ENCODE measurements at places on chromosomes 7 and 10.

GRCh38 chr10:133350950-133351329, 3.8 kb downstream of the PRAP1 start:
- DNase-seq = no peak

DNA sequence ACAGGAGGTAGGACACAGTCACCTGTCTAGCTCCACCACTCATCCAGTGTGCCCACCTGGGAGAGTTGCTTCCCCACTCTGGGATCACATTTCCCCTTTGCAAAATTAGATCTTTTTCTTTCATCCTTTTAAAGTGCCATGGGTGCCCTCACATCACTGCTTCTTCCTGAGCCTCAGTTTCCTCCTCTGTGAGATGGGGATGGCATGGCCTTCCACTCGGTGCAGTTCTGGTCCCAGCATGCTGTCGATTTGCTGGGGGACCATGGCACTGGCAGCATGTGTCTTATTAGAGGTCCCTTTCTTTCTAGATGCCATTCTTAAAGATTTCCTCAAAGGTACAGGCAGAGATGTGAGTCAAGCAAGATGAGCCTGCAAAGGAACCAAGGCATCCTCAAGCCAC, 158.3 kb upstream of the ZMIZ1 start:
- no peak for DNase-seq

GRCh38 chr10:103691267-103691666, 164.1 kb downstream of the SH3PXD2A start:
- DNase-seq = no peak

- no peak for DNase-seq
These were observed 205.4 kb downstream of the IMMP2L start for GRCh38 chr7:111356941-111357340.

DNA sequence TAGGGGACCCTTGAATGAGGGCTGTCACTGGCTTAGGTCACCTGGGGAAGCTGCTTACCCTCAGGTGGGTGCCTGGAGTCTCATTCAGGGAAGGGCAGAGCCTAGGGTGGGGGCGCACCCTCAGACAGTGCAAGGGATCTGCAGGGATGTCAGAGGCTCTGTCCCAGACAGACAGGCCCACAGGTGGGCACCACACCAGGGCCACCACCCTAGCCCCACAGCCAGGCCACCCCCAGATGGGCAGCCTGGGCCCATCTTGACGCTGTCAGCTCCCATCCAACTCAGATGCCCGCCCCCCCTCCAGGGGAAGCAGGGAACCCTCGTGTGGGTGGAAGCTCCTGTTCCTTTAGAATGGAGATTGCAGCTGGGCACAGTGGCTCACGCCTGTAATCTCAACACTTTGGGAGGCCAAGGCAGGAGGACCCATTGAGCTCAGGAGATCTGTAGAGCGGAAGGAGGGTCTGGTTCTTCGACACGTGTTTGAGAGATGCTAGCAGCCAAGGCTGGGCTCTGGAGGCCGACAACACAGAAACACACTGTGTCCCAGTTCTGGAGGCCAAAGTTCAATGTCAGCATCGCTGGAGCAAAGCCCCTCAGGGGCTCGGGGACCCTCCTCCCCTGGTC, 58.5 kb upstream of the DNAJB6 start:
- no peak for DNase-seq

- no peak for DNase-seq
These were observed 56.5 kb downstream of the AFAP1L2 start for GRCh38 chr10:114347791-114348190.

- no peak for DNase-seq
These were observed 50.8 kb upstream of the ECHDC3 start for GRCh38 chr10:11691319-11691755.

DNA sequence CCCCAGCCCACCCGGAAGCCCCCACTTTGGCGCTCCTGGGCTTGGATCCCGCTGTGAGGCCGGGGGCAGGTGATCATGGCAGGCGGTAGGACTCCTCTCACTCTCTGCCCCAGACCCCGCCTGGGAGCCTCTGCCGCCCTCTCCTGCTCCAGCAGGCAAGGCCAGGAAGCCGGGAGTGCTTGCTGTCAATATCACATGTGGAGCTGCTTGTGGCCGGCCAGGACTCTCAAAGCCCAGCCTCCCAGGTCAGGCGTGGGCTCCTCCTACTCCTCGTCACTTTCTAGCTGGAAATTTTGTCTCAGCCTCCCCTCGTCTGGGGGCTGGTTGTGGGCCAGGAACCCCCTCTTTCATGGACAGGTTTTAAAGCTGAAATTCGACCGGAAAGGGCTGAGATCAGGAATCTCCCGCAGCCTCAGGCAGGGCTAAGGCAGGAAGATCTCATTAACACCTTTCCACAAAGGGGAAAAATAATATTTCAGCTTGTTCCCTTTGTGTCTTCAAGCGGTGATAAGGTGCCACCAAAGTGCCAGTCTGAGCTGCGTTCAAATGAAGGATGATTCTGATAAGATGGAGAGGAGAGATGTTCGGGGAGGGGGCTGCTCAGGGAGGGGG, 273.6 kb upstream of the PODXL start:
- DNase-seq = peak; percentile 37

DNA sequence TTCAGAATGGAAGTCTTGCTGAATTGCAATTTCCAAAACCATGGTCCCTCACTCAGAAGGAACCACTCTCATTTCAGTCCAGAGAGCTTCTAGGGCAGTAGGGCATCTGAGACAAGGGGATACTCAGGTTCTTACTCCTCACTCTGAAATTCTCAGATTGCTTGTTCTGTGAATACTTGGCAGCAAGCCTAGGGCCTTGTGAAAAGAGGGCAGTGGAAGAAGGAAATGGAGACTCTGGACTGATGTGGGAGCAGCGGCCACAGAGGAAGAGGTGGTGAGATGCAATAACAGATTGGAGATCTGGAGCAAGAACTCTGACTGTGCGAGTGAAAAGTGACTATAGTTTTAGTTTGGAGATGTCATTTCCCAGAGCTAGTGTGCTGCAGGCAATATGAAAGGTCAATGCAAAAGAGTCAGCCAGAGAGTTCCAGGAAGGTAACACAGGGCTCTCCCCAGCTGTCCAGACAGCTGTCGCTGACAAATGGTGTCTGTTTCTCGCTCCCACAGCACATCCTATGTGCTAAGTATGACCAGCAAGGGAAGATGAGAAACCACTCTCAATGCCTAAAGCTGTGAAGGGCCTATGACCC, 291.6 kb upstream of the KIAA1217 start:
- DNase-seq = no peak

- peak; percentile 34 for DNase-seq
These were observed 740.6 kb downstream of the LRMDA start for GRCh38 chr10:76172020-76172419.

DNA sequence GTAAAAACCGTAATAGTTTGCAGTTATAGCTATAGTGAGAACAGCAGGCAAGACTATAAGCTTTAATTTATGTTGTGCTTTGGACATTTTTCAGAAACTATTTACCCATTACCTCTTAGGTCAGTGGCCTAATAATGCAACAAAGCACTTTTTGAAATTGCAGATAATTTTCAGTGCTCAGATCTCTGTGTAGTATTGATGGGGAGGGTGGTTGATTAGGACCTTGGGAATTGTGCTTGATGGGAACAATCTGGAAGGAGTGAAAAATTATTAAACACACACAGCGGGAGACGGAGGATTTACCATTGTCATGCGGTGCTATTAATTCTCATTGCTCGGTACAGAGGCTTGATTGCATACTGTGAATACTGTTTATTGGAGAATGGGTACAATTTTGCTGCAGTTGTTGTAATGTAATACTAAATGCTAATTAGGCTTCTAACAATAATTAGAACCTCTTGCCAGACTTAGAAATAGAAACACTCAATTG, 304.8 kb downstream of the LRMDA start:
- DNase-seq = no peak

DNA sequence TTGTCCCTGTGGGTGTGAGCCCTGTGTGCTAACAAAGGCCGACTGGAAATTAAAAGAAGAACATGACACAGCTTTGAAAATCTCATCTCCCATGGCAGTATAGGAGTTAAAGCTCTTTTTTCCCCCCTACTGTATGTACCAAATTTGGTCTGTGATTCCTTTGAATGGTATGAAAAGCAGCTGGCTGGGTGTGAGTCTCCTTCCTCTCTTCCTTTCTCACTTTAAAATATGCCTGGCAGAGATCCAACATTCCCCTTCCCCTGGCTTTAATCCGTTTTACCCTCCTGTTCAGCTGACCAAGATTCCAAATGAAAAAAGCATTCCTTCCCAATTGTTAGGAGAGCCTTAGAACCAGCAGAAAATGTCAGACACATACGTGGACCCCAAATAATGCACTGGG, 225.0 kb upstream of the CELF2 start:
- DNase-seq = no peak

DNA sequence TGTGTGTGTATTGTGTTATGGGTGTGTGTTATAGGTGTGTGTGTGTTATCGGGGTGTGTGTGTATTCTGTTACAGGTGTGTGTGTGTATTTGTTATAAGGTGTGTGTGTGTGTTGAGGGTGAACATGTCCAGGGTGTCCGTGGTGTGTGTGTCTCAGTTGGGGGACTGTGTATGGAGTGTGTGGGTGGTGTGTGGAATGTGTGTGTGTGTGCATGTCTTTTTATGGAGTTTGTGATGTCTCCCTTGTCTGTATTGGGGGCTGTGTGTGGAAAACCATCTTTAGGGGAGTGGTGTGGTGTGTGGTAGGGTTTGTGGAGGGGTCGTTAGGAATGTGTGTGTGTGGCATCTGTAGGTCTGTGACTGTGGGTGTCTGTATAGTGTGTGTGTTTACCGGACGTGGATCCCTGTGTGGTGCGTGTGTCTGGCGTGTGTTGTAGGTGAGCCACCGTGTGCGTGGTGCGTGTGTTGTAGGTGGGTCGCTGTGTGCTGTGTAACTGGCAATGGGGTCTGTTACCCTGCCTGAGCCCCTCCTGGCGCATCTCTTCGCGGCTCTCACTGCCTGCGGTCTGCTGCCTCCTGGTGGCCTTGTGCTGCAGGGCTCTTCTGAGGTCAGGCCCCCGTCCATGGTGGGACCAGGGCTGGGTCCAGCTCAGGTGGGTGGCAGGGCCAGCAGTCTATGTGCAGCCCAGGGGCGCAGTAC, 61.7 kb downstream of the PALD1 start:
- DNase-seq = no peak

GRCh38 chr10:66684581-66684980, 241.3 kb upstream of the LRRTM3 start:
- no peak for DNase-seq

DNA sequence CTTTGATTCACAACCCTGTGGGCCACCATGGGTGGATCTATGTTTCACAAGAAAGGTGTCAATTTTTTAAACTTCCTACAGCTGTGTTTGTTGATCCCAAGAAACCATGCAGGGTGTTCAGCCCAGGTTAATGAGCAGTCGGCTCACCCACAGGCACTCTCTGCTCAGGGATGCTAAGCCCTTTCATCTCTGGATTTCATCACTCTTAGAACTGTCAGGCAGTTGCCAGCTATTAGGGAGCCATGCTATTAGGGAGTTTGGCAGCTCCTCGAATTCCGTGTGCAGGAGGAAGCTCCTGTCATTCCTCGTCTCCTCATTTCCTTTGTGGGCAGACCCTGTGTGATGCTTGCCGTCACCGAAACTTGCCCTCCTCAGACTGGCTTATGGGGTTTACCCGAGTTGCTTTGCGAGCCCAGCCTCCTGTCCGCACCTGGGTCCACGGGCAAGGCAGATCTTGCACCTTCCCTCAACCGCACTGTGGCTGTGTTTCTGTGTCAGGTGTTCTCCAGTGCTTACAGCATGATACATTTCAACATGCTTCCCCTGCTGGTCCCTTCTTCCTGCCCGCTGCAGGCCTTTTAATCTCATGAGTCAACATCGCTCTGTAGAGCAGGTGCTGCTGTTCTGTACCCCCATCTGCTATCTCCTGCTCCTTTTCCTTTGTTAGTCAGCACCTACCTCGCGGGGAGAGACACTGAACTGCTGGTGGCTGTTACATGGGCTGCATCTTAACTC, 509.8 kb downstream of the SUGCT start:
- DNase-seq = peak; percentile 59

DNA sequence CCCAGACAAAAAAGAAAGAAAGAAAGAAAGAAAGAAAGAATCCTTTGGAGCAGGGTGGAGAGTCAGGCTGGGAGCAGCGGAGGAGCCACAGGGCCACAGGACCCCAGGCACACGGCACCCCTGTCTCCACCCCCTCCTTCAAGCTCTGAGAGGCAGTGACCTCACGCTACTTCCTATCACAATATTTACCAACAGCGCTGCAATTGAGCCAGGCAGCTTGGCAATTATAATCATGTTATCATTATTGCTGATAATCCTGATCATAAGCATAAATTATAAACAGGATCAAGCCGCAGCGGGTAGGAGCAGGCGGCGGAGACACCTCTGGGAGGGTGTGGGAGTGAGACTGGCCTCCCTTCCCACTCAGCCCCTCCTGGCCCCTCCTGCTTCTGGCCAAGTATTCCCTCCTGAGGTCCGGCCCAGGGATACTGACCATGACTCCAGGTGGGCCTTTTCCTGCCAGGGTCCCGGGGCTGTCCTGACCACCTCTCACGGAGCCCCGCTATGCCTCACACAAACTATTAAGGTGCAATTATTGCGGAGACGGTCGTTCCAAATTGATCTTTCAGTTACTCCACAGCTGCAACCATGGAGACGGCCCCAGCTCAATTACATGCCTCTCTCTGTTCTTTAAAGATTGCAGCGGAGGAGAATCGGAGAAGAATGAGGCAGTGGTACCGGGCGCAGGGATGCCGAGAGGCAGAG, 10.0 kb upstream of the GTF2IRD1 start:
- DNase-seq = no peak

GRCh38 chr7:110309941-110310340, 781.0 kb upstream of the LRRN3 start:
- no peak for DNase-seq

DNA sequence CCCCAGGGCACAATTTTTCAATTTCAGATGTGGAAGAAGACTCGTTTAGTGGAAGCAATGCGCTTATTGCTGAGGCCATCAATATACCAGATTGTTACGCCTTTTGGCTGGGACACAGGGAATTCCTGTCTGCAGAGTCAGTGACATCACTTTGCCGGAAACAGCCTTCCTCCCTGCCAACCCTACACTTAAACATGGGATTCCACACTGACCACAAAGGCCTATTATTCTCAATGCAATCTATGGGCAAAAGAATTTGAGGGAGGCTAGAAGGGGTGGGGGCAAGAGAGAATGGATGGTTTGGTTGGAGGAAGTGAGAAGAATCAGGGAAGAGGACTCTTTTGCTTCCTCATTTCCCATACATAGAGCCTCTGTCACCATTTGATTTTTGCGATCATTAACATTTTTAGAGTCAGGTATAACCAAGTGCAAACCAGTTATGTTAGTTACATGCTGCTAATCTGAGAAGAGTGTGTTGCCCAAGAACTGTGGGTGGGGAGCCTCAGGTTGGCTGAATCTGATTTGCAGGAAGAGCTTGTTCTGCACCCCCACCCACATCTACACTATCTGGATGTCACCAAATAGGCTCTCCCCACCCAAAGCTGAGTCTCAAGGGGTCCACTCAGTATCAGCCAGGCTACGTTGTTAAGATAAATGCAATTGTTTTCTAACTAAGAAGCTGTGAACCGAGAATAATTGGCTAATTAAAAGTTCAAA, 58.2 kb downstream of the ENTPD1 start:
- DNase-seq = no peak
